Liver (tissue), 10 donors: ENCODE measurements at places on chromosomes 6 and 20. TPM values are rescaled to one million over a fixed set of nuclear protein-coding genes. Genes with fewer than 3 reads are reported as not detected.

GRCh38 chr6:168888786-168889345 is 364.8 kb downstream of the THBS2 start:
- no peak for DNase-seq

- DNase-seq = no peak
Measured at GRCh38 chr6:137581019-137581707, 87.0 kb upstream of the OLIG3 start.

GRCh38 chr6:126826166-126826714 is 292.2 kb upstream of the RSPO3 start:
- DNase-seq = no peak

GRCh38 chr6:89081129-89081422 is 525 bp downstream of the PNRC1 start:
- no peak for DNase-seq

DNA sequence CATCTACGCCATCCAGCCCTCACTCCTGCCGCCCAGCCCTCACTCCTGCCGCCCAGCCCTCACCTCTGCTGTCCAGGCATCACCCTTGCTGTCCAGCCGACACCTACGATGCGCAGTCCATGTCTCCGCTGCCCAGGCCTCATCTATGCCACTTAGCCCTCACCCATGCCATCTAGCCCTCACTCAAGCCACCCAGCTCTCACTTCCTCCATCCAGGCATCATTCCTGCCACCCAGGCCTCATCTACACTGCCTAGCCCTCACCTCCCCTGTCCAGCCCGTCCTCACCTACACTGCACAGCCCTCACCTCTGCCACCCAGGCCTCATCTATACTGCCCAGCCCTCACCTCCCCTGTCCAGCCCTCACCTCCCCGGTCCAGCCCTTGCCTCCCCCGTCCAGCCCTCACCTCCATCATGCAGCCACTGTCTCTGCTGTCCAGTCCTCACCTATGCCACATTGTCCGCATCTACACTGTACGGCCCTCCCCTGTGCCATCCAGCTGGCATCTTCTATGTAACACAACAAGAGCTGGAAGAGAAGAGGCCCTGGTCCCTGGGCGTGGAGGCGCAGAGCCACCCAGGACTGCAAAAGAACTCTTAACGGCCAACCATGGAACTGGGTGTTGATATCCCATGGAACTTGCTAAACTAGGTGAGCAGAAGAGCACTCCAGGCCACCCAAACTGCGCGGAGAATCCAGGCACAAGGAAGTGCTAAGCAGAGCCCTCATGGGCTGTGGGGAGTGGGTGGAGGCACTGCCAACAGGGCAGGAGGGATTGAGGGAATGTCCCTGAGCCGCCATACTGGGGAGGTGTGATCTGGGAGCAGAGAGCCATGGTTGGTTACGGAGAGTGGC is 31.0 kb downstream of the RNASET2 start:
- no peak for DNase-seq

GRCh38 chr6:44211284-44211683 is 5.4 kb upstream of the MYMX start:
- DNase-seq = no peak

DNA sequence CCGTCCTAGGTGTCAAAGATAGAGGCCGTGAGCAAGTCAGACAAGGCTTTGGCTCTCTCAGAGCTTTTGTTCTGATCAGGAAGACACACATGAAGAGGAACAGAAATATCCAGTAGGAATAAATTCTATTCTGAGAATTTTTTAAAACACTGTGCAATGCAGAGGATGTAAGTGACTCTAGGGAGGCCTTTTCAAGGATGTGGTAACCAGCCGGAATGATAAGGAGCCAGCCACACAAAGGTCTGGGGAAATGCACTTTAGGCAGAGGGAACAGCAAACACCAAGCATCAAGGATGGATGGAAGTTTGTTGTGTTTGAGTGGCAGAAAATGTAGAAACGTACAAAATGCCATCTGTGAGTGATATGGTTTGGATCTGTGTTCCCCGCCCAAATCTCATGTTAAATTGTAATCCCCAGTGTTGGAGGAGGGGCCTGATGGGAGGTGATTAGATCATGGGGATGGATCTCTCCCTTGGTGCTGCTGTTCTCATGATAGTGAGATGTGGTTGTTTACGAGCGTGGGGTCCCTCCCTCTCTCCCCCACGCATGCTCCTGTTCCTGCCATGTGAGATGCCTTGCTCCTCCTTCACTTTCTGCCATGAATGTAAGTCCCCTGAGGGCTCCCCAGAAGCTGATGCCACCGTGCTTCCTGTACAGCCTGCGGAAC is 93.6 kb upstream of the CDYL start:
- DNase-seq = no peak

DNA sequence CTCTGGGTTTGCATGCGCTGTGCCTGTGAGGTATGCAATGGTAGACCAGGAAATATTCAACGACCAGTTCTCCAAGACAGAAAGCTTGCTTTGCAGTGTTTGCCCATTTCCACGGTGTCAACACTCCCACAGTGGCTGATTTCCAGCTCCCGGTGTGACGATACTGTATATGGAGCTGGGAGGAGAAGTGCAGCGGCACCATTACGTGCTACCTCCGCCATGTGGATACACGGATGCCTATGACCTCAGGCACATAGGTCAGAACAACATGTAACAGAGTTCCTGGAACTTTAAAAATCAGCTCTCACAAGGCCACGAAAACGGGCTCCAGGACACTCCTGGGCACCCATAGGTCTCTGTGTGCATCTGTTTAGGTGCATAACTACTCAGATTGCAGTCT is 51.1 kb downstream of the NFATC2 start:
- DNase-seq = no peak

DNA sequence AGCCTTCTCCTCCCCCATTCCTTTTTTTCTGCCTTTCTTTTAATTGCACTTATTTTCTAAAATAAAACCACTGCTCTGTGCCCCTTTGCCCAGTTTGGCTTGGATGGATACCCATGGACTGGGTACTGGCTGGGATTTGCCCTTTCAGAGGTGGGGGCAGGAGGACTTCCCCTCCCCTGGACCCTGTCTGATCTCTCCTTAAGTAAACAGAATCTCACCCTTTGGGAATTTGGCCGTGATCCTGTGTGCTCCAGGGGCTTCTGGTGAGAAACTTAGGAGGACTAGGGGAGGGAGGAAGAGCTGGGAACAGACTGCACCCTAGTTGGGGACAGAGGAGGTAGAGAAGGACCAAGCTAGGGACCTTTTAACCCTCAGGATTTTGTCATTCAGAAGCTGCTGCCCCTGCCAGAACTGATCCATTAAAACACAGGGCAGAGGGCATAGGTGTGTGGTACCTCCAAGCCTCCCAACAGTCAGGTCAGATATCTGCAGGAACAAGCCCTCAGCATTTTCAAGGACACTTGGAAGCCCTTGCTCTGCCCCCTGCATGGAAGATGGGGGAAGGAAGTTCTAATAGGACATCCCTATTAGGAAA is 7.3 kb downstream of the FOXP4 start:
- no peak for DNase-seq

DNA sequence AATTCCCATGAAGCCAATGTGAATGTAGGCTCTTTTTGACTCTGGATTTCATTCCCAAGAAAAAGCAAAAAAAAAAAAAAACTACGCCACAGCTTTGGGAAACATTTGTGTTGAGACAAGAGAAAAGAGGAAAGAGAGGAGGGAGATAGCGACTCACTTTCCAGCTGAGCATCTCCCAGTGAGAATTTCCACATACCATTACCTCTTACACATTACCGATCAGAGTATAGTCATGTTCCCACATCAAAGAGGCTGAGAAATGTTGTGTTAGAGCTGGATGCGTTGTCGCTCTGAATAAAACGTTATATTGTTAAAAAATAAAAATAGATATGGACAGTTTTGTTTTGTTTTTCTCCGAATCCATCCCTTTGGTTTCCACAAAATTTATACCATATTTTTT is 1019.3 kb upstream of the ADGRB3 start:
- no peak for DNase-seq

GRCh38 chr6:32982084-32982701 is 13.8 kb downstream of the BRD2 start:
- DNase-seq = no peak

DNA sequence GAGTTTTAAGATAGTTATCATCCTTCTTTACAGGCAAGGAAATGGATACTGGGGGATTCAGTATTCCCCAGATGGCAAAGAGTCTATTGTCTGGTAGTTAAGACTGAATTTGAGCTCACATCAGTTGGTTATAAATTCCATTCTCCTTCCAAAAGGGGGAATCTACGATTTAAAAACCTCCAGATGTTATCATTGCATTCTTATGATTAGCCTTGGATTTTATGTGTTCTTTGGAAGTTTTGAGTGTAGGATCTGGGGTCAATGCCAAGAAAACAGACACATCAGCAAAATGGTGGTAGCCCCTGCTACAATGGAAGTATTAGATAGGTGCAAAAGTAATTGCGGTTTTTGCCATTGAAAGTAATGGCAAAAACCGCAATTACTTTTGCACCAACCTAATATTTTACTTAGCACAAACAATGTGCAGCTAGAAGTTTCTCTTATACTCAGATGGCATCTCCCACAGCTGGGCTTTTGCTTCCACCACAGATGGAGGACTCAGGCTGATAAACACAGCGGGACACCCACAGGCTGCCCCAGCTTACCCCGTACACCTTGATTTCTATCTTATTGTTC is 168.2 kb upstream of the RIN2 start:
- DNase-seq = no peak

DNA sequence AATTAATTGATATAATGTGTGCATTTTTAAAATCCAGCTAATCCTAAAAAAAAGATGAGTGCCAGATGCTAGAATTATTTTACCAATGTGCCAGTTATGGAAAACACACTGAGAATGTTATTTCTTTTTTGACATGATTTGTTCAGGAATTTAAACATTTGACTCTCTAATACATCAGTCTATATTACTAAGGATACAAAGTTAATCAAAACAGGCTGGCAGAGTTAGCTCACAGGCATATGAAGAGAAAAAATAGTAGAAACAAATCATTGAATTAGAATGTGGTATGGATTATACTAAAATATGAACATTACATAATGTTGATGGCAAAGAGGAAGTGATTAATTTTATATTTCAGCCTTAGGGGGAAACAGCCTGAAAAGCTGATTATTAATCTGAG is 368.3 kb upstream of the GJE1 start:
- no peak for DNase-seq

DNA sequence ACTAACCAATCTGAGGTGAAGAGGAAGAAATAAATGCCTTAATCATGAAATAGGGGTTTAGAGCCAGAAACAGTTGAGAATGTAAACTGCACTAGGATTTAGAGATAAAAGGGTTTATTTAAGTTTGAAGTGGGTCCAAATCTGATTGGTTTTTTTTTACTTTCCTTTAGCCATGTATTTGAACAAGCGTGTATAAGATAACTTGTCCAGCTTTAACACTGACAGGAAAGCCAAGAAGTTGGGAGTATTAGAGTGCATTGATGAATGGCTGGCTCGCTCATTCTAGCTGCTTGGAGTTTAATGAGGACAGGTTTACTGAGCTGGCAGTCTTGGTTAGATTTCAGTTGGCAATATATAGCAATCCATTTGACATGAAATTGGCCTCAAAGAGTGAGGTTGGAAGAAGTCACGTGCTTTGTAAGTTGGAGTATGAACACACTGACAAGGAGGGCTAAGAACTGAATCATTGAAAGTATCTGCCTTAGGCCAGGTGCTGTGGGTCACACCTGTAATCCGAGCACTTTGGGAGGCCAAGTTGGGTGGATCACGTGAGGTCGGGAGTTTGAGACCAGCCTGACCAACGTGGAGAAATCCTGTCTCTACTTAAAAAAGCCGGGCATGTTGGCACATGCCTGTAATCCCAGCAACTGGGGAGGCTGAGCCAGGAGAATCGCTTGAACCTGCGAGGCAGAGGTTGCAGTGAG is 13.7 kb downstream of the SRSF3 start:
- DNase-seq = no peak

- DNase-seq = no peak
Measured at GRCh38 chr20:62231292-62231691, 7.0 kb upstream of the OSBPL2 start.

GRCh38 chr20:33443512-33444239 is at the start of gene SNTA1:
TSS of gene SNTA1 (minus strand) at chr20:33443763. CDS start at chr20:33443620, 143 bp downstream.
- peak; percentile 95 for DNase-seq

GRCh38 chr20:48184229-48184628 is 398.9 kb upstream of the SULF2 start:
- DNase-seq = no peak

DNA sequence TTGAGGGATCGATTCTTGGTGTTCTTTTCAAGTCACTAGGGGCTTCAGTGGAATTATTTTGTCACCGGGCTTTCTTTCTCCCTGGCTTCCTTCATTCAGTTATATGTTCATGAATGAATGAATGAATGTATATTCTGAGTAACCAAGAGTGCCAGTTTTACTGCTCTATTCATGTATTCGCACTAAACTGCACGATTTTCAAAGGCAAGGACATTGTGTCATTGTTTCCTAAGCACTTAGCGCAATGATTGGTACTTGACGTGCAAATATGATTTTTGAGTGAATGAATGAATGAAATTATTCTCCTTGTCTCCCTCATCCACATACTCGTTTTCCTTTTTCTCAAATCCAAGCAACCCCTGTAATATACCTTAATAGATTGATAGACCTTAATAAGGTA is 822 bp downstream of the AFG1L start:
- DNase-seq = no peak

- DNase-seq = no peak
Measured at GRCh38 chr6:132648356-132648755, 10.6 kb downstream of the TAAR1 start.

DNA sequence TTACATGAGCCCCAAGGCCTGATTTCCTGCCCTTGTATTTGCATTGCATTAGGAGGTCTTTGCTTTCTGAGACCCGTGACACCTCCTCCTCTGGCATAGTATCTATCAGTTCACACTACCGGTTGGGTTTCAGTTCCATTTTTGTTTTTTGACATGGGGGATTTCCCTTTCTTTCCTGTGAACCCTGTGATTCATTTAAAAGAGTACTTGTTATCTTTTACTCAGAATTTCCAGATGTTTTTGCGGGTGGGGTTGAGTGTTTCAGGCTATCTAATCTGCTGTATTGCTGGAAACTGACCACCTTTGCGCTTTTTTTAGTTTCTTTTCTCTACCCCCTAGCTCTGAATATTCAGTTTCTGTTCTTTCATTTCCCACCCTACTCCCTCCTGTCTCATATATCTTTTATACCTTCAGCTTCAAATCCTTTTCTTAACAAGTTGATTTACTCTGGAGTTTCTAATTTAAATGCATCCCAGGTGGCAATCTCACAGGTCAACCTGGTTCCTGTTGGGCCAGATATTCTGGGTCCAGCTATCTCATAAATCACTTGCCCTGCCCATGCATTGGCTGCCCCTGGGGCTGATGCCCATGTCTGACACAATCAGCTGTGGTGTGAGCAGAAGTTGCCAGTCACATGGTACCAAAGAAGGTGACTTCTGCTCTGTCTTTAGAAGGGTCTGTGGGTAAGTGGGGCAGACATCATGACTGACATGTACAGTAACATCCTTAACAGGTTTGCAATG is 14.3 kb upstream of the NCOA3 start:
- DNase-seq = no peak

- DNase-seq = no peak
Measured at GRCh38 chr6:45438849-45439406, 61.2 kb upstream of the SUPT3H start.

Gene BPI
- 10.3 TPM for total RNA-seq

Gene CST4
- not detected for total RNA-seq

Gene ANKRD66
- not detected for total RNA-seq

Gene MMP24
- total RNA-seq = 0.75 TPM

Gene SERINC1
- 131 TPM for total RNA-seq

Gene SLC39A7
- total RNA-seq = 45.0 TPM
